Head of caudate nucleus (tissue), 42 donors: ENCODE measurements at places on chromosomes 11 and 22.
A peak's percentile ranks its signal among the peaks of the same experiment; 100 is the strongest.

- DNase-seq, result no peak
Measured at GRCh38 chr11:73949246-73949645, 1.6 kb upstream of the DNAJB13 start.

GRCh38 chr11:15735706-15736105 lies 620.6 kb downstream of the SOX6 start:
- DNase-seq, result no peak

GRCh38 chr11:46026606-46027293 lies 94.5 kb downstream of the PHF21A start:
- no peak for DNase-seq

GRCh38 chr11:66291303-66291705 lies 390 bp upstream of the TMEM151A start:
- no peak for DNase-seq

GRCh38 chr11:1146365-1146764 lies 11.4 kb upstream of the MUC5AC start:
- no peak for DNase-seq

GRCh38 chr22:45446216-45446615 lies 32.7 kb downstream of the RIBC2 start:
- DNase-seq, result no peak

GRCh38 chr11:95767498-95767897 lies 22.1 kb downstream of the FAM76B start:
- DNase-seq, result no peak

GRCh38 chr22:29272624-29273023 lies 4.6 kb downstream of the EWSR1 start:
- DNase-seq, result no peak

GRCh38 chr11:130611791-130612251 lies 163.4 kb downstream of the ADAMTS15 start:
- DNase-seq, result no peak

DNA sequence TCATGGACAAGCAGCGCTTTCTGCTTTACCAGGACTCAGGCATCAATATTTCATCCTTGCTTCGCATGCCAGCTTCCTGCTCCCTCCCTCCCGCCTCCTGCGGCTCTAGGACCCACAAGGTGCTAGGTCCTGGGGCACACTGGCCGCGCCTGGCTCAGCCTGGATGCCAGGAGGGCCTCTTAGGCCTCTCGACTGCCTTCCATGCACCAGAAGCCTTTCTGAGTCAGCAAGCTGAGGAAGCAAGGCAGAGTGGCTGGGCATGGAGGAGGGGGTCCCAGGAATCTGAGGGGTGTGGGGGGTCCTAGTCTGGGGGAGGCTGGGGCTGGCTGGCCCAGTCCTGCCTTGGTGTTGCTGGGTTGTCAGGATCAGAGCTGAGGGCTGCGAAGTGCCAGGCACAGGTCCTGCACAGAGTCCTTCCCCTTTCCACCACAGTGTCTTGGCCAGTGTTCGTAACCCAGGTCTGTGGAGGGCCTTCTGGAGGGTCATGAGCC lies 61.0 kb upstream of the THY1 start:
- DNase-seq, result no peak

- no peak for DNase-seq
Measured at GRCh38 chr11:643366-643765, 6.3 kb downstream of the DRD4 start.

GRCh38 chr11:121476379-121477032 lies 23.7 kb upstream of the SORL1-AS1 start:
- DNase-seq, result no peak

- no peak for DNase-seq
Measured at GRCh38 chr11:14751975-14752407, 108.4 kb downstream of the PDE3B start.

DNA sequence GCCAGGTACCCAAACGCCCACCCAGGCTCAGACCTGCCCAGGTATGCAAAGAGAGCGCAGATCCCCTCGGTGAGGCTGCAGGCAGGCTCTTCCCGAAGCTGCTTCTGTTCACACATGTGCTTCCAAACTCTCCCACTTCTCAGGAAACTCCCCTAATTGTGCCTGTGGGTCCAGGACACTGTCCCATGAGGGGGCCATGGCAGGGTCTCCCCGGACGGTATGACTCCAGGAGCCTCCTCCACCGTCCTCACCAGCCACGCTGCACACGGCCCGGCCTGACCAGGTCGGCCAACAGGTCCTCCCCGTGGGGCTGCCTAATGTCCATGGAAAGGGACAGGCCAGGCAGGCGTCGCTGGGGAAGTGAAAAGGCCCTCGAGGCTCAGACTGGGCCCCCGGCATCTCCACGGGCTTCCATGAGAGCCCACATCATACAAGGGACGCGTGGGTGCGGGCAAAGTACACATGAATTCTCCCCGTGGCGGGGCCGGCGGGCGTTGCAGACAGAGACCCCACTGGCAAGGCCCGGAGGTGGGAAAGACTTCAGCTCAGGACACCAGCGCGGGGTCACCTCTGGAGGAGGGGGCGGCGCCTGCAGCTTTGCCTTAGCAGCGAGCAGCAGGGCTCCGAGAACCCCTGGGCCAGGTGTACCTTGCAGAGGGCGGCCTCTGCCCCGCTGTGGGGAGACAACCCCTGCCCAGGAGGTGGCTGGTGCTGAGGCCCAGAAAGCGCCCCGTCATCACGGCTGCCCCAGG lies 526.1 kb downstream of the BRD1 start:
- no peak for DNase-seq

DNA sequence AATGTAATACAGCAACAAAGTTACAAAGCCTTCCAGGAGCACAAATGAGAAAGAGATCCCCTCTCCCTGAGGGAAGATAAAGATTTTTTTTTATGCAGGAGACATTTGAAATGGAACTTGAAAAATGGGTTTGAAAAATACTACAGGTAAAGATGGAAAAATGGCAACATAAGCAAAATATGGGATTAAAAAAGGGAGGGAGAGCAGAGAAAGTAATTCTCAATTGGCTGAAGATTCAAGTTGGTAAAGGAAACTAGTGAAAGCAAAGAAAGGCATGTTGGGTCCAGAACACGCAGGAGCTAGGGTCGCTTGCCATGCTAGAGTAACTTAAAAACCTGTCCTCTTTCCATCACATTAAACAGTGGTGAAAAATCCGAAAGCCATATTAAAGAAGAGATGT lies 1.5 kb downstream of the ZW10 start:
- no peak for DNase-seq

DNA sequence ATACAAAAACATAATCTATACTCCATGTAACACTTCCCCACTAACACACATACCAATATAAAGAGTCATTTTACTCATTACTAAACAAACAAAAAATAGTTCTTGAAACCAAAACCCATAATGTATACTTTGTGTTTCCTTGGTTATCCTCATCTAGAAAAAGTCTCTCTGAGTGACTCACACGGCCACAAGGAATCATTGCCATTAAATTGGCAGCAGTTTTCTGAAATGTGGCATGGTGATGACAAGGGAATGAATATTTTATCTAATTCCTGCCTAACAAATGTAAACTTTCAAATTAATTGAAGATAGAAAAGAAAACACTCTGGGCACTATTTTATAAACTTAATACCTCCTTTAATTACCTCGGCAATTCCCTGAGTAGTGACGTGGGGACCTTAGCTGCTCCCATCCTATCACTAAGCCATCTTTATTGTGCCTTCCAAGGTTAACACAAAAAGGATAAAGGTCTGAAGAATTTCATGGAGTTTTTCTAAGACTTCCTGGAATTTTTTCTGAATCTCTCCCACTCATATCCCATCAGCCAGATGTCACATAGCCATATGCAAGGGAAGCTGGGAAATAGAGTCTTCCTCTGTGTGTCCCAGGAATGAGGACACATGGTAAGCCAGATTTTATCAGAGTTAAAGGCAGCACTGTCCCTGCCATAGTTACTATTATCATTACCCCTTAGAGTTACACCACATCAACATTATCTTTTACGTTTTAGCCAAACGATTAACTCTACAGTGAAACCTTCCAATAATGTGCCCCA lies 857.2 kb upstream of the TENM4 start:
- no peak for DNase-seq

- DNase-seq, result no peak
Measured at GRCh38 chr11:35932121-35932520, 11.7 kb upstream of the LDLRAD3 start.

- no peak for DNase-seq
Measured at GRCh38 chr22:44275631-44275995, 37.1 kb downstream of the SHISAL1 start.

- DNase-seq, result peak; percentile 81
Measured at GRCh38 chr22:20857838-20858614, 585 bp downstream of the PI4KA start.

GRCh38 chr11:65121865-65122696 lies at the start of the genes FAU and MRPL49:
FAU (minus strand) TSS chr11:65122134; CDS start chr11:65121813, 321 bp downstream.
MRPL49 (plus strand) TSS chr11:65122321; CDS start chr11:65122347, 26 bp downstream.
- peak; percentile 96 for DNase-seq

- DNase-seq, result no peak
Measured at GRCh38 chr22:34004058-34004457, 83.8 kb upstream of the LARGE1 start.

- DNase-seq, result no peak
Measured at GRCh38 chr22:45450921-45451651, 37.6 kb downstream of the RIBC2 start.

- DNase-seq, result no peak
Measured at GRCh38 chr11:94834911-94835593, 66.9 kb downstream of the AMOTL1 start.

GRCh38 chr11:14362611-14363010 lies 3.6 kb upstream of the RRAS2 start:
- DNase-seq, result no peak

GRCh38 chr11:67482827-67483798 lies at the start of gene AIP:
AIP (plus strand) TSS chr11:67483026; CDS start chr11:67483159, 133 bp downstream.
- DNase-seq, result peak; percentile 95

DNA sequence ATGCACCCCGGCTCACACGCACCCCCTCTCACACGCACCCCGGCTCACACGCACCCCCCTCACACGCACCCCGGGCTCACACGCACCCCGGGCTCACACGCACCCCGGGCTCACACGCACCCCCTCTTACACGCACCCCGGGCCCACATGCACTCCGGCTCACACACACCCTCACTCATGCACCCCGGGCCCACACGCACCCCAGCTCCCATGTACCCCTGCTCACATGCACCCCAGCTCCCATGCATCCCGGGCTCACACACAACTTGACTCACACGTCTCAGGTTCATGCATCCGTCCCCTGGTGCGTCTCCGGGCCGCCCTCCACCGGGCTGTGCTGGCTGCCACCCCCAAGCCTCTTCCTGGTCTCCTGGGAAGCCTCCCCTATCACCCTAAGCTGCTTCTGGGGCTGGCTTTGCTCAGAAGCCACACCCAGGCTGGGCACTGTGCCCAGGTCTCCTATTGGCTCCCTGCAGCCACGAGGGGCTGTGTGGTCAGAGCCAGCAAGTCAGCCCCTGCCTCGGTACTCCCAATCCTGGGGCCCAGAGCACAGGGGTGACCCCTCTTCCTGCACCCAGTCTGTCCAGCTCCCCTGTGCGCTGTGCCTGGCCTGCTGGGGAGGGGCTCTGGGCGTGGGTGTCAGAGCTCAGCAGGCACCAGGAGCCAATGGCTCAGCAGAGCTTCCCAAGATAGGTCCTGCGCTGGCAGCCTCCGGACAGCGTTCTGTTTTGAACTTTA lies 16.9 kb downstream of the TSPAN4 start:
- peak; percentile 64 for DNase-seq

GRCh38 chr11:61327669-61328071 lies 5.2 kb downstream of the DDB1 start:
- DNase-seq, result no peak

- no peak for DNase-seq
Measured at GRCh38 chr11:94873916-94874540, 99.3 kb downstream of the CWC15 start.

- DNase-seq, result no peak
Measured at GRCh38 chr11:86438685-86439084, 64.0 kb downstream of the CCDC81 start.

GRCh38 chr11:9601037-9601875 lies 27.8 kb downstream of the WEE1 start:
- peak; percentile 33 for DNase-seq

DNA sequence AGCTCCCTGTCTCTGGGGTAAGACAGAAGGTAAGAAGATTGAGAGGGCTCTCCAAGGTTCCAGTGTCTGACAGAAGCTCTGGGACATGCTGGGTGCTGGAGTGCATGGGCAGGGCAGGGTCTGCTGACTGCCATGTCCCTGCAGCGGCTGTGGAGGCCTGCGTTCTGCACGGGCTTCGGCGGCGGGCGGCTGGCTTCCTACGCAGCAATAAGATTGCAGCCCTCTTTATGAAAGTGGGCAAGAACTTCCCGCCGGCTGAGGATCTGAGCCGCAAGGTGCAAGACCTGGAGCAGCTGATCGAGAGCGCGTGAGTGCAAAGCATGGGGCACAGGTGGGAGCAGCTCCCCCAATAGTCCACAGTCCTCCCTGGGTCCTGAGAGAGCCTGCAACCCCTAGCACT lies 41.5 kb downstream of the SGSM1 start:
- no peak for DNase-seq

- DNase-seq, result no peak
Measured at GRCh38 chr22:21582801-21583740, 15.6 kb downstream of the UBE2L3 start.

- peak; percentile 29 for DNase-seq
Measured at GRCh38 chr11:45025716-45026492, 75.2 kb upstream of the TP53I11 start.

GRCh38 chr11:35146711-35147110 lies 7.7 kb downstream of the CD44 start:
- no peak for DNase-seq

GRCh38 chr11:33633251-33634003 lies 67.2 kb downstream of the C11orf91 start:
- no peak for DNase-seq

DNA sequence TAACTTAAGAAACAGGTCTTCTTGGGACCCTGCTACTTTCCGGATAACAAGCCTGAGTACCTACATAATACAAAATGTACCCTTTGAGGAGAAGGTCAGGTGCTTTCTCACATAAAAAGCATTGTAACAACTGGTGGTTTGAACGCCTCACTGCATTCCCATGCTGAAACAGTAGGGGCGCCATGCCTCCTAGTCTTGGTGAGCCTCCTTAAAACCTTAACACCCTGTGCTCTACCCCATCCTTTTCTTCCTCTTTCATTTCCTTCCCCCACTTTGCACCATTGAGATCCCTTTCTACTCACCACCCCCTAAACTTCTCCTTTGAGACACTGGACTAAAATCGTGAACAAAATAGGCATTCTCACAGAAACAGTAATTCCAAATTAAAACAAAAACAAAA lies 729.3 kb downstream of the NTM start:
- no peak for DNase-seq
